Amniotic stem cell (primary cell): ENCODE measurements at places on chromosomes 1 and 21.

GRCh38 chr1:163365186-163365585, 43.4 kb downstream of the NUF2 start:
- DNase-seq = no peak

GRCh38 chr1:186865253-186865652, 36.5 kb downstream of the PLA2G4A start:
- no peak for DNase-seq

DNA sequence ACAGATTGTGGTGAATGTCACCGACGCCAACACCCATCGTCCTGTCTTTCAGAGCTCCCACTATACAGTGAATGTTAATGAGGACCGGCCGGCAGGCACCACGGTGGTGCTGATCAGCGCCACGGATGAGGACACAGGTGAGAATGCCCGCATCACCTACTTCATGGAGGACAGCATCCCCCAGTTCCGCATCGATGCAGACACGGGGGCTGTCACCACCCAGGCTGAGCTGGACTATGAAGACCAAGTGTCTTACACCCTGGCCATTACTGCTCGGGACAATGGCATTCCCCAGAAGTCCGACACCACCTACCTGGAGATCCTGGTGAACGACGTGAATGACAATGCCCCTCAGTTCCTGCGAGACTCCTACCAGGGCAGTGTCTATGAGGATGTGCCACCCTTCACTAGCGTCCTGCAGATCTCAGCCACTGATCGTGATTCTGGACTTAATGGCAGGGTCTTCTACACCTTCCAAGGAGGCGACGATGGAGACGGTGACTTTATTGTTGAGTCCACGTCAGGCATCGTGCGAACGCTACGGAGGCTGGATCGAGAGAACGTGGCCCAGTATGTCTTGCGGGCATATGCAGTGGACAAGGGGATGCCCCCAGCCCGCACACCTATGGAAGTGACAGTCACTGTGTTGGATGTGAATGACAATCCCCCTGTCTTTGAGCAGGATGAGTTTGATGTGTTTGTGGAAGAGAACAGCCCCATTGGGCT, 3.0 kb downstream of the CELSR2 start:
- DNase-seq = no peak

GRCh38 chr1:236308827-236309226, 27.1 kb upstream of the ERO1B start:
- DNase-seq = no peak

GRCh38 chr1:66175098-66175497, 358.9 kb upstream of the SGIP1 start:
- DNase-seq = no peak

- DNase-seq = no peak
Observed at GRCh38 chr1:117653732-117654492, 48.1 kb downstream of the TENT5C start.

- no peak for DNase-seq
Observed at GRCh38 chr1:6918186-6918924, 133.1 kb downstream of the CAMTA1 start.

- DNase-seq = no peak
Observed at GRCh38 chr1:34907487-34908090, 21.9 kb downstream of the DLGAP3 start.

- DNase-seq = no peak
Observed at GRCh38 chr1:246261639-246262038, 245.4 kb downstream of the SMYD3 start.

GRCh38 chr1:228528612-228529011, 41.4 kb downstream of the RNF187 start:
- no peak for DNase-seq

- no peak for DNase-seq
Observed at GRCh38 chr1:47436979-47437446, 831 bp upstream of the FOXD2 start.

- no peak for DNase-seq
Observed at GRCh38 chr21:33078907-33079582, 9.1 kb downstream of the OLIG1 start.

DNA sequence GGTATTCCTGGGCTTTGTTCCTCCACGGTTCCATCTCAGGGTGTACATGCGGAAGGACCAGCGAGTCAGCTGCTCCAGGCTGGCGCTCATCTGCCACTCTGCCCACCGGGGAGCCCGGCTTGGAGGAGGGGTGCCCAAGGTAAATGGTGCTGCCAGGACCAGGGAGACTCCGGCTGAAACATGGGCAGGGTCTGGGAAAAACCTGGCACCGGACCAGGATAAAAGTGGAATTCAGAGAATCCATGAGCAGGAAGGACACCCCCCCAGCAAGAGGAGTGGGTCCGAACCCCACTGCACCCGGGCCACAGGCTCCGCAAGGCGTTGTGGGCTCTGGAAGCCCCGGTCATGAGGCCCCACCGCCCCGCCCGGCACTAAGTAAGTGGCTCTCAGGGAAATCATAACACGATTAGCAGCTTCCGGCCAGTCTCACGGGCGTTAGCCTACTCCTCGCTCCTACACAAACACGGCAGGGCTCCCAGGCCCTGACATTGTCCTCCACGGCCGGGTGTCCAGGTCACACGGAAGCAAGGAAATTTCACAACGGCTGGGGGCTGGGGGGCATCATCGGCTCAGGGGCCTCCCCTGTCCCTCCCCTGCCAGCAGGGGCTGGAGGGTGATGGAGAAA, 21.1 kb downstream of the MEGF6 start:
- DNase-seq = no peak

DNA sequence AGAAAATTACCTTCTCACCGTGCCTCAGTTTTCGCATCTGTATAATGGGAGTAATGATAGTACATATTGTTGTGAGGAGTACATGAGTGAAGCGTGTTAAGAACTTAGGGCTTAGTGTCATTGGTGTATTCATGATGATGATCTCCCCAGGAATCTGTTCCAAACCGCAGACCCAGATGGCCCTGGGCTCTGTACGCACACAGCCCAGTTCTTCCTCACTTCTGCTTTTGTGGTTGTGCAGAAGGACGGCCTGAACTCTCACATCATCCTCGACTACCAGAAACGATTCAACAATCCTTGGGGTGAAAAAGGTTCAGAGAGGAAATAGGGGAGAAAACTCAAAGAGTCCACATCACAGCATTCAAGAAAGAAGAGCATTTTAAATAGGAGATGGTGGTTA, 323.0 kb downstream of the CAMTA1 start:
- no peak for DNase-seq

DNA sequence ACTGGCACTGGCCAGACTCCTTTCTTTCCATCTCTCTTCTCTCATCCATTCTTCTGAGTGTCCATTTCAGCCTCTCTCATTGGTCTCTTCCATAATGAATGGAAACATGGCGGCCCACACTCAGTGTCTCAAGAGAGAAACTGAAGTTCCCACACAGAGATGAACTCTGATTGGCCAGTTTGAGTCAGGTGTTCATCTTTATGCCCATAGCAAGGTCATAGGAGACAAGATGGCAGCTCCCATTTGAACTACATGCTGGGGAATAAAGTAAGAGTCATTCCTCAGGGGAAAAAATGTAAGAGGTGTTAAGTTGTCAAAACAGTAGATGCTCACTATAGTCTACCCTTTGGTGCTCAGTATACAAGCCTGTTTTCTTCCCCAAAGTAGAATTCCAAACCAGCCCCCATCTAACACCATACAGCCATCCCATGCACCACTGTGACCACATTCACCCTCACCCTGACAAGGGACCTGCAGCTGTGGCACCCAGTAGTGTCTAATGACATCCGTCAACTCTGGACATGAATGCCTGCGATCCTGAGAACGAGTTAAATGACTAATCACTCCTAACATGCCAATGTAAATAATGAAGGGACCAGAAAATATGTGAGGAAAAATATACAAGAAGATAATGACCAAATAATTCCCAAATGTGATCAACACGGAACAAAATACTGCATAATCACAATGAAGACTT, 12.4 kb downstream of the CDA start:
- no peak for DNase-seq

DNA sequence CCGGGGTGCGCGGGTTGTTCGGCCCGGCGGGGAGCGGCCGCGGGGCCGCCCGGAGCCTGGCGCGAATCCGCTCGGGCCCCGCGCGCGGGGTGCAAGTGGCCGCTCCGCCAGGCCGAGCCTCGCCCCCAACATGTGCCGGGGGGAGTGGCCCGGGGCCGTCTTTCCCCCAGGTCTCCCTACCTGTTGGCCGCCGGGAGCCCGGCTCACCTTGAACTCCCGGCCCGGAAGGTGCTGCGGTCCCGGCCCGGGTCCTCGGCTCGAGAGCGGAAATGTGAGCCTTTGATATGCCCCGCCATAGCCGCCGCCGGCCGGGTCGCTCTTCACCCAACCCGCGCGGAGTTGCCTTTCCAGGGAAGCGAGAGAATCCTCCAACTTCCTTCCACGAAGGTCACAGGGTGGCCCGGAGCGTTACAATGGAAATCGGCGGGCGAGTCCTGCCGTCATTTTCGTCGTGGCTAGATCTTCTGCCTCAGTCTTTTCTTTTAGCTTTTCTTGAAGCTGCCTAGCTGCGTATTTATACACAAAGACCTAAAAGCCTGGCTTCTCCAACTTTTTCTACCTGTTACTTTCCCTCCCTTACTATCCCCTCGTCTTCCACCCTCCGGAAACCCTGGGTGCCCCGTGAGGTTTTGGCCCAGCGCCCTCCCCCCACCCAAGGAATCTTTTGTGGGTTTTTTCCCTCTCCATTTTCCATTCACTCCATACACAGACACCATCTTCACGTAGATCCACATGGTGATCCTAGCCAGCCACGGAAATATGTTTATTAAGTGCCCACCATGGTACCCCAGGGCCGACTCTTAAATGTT, 867 bp downstream of the PTGFRN start:
- peak; percentile 3 for DNase-seq

- DNase-seq = no peak
Observed at GRCh38 chr1:171740356-171740863, 1.5 kb downstream of the VAMP4 start.

- DNase-seq = no peak
Observed at GRCh38 chr1:30929944-30930525, 21.5 kb upstream of the SDC3 start.

DNA sequence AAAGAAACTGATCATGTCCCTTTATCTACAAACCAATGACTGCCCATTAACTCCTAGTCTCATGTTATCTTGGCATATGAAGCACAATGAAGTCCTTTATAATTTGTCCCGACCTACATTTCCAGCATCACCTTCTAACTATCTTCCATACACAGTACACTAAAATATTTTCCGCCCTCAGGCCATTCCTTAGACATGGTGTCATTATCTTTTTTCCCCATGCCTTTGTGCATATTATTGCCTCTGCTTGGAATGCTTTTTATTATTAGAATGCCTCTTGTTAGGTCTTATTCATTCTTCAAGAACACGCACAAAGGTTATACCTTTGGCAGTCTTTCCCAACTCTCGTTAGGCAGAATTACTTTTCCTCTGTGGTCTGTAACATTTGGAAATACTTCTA, 39.6 kb downstream of the ATG4C start:
- no peak for DNase-seq

DNA sequence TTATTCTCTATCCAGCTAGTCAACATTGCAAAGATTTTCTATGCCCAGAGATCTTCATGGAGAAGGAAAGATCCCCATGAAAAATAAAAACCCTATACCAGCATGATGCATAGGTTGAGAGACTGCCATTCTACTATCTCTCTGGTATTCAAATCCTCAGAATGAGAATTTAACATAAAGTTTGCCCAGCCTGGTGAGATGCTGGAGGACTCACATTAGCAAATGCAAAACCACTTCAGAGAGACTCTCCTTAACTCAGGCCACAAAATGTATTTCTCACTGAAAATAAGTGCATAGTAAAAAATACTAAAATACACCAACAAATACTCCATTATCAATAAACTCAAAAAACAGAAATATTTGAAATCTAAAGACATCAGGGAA, 430.0 kb upstream of the RUNX1 start:
- DNase-seq = no peak

GRCh38 chr1:46041974-46042373, 90.5 kb downstream of the PIK3R3 start:
- no peak for DNase-seq

- DNase-seq = no peak
Observed at GRCh38 chr1:200625381-200625824, 4.9 kb upstream of the KIF14 start.

DNA sequence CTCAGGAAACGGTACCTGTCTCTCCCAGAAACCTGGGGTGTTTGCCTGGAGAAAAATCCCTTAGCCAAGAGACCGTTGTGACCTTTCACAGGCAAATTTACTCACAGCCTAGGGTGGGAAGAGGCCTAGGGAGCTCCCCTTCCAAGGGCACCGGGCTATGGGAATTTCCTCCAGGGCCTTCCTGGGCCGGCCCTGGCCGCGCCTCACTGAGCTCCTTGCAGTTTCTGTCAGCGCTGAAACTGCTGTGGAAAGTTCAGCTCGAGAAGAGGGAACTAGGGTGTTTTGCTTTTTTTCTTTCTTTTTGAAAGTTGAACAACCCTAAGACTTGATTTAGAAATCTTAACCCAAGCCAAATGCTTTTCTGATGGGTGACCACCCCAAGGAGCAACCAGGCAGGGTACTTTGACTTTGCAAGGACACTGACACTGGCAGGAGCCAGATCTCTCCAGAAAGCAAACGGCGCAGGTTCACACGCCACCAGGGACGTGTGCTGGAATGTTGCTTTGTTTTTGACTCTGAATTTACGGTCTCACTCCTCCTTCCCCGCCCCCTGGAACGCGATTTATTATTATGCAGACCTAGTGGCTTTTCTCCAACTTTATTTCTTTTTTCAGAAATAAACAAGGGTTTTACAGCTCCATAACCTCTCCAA, 229.6 kb upstream of the JUN start:
- no peak for DNase-seq

GRCh38 chr1:80540149-80540548, 1260.6 kb upstream of the ADGRL2 start:
- DNase-seq = no peak

DNA sequence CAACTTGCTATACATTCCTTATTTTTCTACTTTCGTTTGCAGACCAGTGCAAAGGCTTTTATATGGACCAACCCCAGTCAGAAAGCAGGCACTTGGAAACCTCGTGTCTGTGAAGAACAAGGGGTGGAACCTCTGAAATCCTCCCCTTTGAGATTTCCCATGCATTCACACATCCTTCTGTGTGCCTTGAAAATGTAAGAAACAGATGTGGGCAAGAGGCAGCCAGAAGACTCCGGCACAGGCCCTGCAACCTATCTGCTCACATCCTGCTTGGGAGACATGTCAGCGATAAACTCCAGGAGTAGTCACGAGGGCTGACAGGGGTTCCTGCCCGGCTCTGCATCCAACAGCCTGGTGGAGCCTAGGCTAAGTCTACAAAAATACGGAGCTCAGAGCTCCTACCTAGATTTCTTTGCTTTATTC, 42.5 kb downstream of the ETS2 start:
- no peak for DNase-seq

GRCh38 chr21:16588433-16588860, 858.7 kb downstream of the USP25 start:
- peak; percentile 75 for DNase-seq

- no peak for DNase-seq
Observed at GRCh38 chr1:15966081-15966955, 9.6 kb downstream of the ZBTB17 start.

DNA sequence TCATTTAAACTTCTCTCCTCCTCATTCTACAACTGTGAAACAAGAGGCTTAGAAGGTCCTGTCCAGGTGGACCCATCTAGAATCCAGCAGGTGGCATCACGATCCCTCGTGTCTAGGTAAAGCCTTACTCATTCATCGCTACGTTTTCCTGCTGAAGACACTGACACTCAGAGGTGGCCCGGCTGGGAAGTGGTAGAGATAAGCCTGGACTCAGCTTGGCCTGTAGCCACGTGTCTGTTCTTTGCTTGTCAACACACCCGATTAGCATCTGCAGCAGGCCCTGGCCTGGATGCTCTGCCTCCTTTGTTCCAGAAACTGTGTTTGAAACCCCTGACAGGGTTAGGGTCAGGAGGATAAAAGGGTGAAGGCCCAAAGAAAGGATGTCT, 43.4 kb downstream of the PARP1 start:
- no peak for DNase-seq
